ENCODE measurements at places on chromosomes 5 and 9.

DNA sequence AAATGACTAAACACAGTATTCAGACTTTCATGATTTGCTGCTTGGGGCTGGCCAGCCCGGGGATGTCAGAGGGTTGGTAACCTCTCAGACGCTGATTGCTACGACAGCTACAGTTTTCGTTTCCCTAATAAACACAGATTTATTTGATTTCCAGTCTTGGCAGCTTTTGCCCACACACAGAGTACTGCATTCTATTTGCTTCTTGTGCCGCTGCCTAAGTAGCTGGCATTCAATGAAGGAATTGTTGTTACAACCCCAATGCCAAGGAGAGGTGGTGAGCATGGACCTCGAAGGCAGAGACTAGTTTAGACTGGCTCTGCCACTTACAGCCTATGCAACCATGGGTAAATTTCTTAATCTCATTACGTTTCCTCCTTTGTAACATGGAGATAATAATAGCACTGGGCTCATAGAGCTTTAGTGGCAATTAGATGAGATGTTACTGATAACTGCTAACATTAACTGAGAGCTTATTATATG, 247.1 kb upstream of the PANK3 start:
- DNase-seq: no peak

DNA sequence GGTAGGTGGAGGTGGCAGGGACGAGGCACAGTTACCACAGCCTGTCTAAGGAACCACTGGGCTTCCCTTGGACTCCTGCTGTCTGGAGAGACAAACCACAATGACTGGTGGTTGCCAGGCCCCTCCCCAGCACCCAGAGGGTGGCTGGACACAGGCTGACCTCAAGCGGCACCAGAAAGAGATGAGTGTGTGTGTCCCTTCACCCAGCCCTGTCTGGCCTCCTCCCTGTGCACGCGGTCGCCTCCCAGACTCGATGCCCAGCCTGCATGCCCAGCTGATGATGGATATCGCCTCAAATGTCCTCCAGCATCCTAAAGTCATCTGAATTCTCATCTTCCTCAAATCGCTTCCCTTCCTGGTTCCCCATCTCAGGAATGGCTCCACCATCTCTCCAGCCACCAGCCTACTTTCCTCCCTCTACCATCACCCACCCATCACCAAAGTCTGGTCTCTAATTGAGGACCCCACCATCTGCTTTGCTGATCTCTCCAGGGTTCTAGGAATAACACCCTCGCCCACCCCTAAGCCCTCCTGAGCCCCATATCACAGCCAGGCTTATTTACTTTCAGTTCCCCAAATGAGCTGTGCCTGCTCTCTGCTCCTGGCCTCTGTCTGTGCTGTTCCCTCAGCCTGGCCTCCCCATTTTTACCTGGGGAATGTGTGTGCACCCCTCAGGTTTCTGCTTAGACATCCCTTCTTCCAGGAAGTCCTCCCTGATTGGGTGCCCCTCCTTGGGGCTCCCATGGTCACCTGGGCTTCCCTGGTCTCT, 52.5 kb upstream of the GGTA1 start:
- no peak for DNase-seq

- DNase-seq: no peak
Measured at GRCh38 chr5:1565737-1566734, 42.3 kb upstream of the LPCAT1 start.

GRCh38 chr9:106862821-106863720, at the start of gene ZNF462:
TSS of gene ZNF462 (plus strand) at chr9:106863166. CDS start at chr9:106923384, 60,218 bp downstream.
- no peak for DNase-seq

DNA sequence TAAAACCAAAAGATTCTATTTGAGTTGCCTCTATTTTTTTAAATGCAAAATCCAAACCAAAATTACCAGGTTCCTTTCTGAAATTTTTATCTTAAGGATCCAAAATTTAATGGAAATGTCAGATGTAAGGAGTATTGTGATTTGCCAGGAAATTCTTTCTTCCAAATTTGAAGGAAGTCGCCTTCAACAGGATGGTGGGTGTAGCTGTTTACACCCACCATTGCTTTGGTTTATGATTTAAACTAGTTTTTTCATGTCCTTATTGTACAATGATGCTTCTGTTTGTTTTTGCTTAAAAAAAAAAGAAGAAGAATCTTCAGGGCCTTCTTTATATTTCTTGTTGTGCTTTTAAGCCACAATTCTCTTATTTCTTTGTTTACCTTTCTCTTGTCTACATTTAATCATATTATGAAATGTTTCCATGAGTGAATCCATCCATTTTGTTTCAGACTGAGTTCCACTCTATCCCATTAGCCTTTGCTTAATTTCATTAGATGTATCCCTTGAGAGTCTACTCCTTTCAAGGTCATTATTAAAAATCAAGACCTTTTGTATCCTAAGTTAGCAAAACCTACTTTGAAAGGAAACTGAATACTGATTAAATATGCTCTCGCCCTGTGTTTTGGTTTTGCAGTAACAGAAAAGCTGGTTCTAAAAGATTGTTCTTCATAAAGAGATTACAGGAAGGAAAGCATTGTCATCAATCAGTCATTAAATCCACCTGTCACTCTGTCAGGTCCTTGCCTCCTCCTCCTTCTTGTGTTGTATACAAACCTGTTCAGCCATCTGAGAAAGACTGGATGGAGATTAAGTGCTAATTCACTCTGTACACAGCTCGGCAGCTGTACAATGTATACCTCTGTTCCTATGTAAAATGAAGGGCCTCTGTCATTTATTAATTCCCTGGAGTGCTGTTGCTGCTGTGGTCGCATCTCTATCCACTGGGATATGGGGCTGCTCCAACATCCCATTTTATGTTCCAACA, 45.5 kb upstream of the SLC2A8 start:
- DNase-seq: no peak

DNA sequence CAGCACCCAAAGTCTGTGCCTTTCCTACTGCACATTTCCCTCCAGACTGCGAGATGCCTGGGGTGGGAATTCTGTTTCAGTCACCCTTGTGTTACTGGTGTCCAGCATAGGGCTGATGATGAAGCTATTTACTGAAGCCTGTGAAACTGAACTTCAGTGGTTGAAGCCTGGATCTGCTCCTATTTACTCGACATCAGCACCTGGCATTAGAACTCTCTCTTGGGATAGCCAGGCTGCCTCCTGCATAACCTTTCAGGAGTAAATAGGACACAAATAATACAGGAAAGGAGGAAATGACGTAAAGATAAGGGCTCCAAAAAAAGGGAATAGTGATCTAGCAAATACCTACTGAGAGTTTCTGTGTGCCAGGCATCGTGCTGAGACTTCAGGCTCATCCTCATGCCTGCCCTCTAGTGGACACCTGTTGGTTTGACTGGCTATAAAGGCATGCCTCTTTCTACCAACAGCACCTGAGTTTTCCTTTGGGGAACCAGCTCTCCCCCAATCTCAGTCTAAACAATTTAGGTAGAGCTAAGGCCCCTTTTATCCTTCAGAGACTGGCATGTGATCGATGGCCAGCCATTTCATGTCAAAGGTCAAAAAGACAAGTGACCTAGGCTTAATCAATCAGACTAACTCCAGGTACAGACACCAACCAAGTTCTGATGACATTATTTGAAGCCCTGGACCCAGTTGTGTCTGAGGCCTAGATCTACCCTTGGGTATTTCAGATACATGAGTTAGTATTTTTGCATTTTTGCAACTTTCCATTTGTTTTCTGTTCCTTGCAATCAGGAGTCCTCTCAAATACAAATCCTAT, 192.1 kb upstream of the TRIM32 start:
- DNase-seq: peak; percentile 27

DNA sequence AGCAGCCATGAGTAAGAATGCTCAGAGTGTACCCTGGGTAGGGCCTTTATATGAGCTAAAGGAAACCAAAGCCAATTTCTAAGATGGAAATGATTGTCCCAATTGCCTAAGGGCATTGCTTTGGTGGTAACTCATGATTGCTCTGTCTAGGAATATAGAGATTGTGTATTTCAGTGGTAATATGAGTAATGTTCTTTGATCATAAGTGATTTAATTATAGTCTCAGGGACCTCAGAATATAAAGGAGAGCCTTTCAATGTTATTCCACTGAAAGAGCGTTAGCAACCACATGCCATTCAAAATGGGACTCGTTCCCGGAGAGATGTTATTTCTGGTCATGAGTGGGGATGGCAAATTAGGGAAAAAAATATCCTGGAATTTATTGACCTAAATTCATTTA, 340.5 kb downstream of the ARHGEF28 start:
- no peak for DNase-seq
